Esophagus squamous epithelium (tissue), 5 donors: ENCODE measurements at places on chromosomes 3 and 15.

DNA sequence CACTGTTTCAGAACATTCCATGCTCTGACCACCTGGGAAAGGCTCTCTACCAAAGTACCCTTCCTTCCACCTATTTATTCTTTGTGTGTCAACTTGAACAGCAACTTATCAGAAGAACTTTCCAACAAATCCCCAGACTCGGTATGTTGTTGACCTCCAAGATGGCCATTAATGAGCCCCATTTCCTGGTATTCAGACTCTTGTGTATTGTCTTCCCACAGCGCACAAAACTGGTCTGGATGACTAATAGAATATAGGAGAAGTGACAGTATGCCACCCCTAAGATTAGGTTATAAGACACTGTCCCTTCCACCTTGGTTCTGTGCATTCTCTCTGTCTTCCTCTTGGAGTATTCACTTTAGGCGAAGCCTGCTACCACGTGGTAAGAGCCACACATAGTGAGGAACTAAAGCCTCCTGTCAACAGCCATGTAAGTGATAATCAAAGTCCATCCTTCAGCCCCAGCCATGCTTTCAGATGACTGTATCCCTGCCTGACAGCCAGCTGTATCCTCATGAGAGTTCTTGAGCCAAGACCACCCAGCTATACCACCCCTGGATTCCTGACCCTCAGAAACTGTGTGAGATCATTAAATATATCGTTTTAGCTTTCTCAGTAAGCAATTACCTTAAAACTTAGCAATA, 481.7 kb downstream of the MAGI1 start:
- no peak for DNase-seq

GRCh38 chr3:143315766-143316165, 196.2 kb downstream of the CHST2 start:
- DNase-seq = no peak

DNA sequence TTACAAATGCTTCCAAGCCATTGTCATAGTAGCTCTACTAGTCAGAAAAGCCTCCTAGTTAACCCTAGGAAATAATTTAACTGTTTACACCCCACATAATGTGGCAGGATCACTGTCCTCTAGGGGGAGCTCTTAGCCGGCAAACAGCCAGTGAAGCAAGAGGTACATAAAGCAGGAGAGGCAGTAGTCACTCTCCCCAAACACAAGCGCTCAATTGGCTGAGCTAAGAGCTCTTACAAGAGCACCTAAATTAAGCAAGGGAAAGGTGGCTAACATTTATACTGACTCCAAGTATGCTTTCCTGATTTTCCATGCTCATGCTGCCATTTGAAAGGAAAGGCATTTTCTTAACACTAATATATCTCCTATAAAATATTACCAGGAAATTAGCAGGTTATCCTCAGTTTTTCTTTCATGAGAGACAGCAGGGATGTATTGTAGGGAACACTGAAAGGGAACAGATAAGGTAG, 37.6 kb downstream of the NCEH1 start:
- no peak for DNase-seq

GRCh38 chr3:159861369-159861987, 127.2 kb upstream of the IL12A start:
- DNase-seq = no peak

GRCh38 chr3:36679384-36680200, 84.8 kb downstream of the DCLK3 start:
- no peak for DNase-seq

DNA sequence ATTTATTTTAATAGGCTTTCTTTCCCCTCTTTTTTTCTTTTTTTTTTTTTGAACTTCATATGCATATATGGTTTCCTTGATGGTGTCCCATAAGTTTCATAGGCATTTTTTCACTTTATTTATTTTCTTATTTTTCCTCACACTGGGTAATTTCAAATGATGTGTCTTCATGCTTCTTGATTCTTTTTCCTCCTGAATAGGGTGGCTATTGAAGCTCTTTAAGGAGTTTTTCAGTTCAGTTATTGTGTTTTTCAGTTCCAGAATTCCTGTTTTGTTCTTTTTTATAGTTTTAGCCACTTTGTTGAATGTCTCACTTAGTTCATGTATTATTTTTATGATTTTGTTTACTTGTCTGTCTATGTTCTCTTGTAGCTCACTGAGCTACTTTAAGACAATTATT, 273.2 kb downstream of the NFKBIZ start:
- no peak for DNase-seq

- no peak for DNase-seq
Measured at GRCh38 chr3:16468336-16469098, 45.0 kb downstream of the RFTN1 start.

- DNase-seq = no peak
Measured at GRCh38 chr3:88584451-88584850, 434.7 kb downstream of the C3orf38 start.

DNA sequence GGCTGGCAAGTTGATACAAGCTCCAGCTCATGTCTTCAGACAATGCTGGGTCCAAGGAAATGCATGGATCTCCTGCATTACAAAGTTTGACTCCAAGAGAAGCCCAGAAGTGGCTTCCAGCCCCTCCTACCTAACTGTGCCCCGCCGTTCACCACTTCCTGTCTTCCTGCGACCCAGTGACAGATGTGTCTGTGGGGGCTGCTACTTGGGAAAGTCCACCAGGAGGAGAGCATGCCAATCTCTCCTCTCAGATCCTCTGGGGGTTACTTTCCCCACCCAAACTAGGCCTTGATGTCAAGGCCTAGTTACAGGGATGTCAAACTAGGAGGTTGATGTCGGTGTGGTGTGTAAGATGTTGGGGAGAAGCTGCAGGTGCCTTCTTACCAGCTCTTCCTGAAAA, 133.6 kb upstream of the RASGRP1 start:
- no peak for DNase-seq

GRCh38 chr3:49339581-49339940, 292 bp downstream of the USP4 start:
- DNase-seq = no peak

DNA sequence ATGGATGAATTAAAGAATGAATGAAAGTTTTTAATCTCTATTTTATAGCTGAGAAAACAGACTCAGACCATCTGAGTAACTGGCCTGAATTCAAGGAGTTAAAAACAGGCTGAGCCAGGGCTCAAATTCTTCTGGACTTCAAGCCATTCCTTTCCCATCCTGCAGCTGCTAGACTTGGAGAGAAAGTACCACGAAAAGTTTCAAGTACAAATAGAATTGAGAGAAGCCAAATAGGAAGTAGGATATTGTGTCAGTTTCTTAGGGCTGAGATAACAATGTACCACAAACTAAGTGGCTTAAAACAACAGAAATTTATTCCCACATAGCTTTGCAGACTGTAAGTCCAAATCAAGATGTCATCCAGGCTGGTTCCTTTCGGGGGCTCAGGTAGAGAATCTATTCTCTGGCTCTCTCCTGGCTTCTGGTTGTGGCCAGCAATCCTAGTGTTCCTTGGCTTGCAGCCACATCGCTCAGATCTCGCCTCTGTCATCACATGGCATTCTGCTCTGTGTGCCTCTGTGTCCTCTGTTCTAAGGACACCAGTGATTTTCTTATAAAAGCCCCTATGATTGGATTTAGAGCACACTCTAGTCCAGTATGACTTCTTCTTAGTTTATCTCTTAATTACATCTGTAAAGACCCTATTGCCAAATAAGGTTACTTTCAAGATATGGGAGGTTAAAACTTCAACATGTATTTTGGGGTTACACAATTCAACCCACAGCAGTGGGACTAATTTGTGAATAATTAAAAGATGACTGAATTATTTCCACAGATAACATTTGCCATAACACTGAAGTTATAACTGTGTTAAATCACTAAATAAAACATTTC, 25.7 kb upstream of the GOLIM4 start:
- DNase-seq = no peak

- no peak for DNase-seq
Measured at GRCh38 chr3:152790651-152791387, 44.1 kb upstream of the P2RY1 start.

DNA sequence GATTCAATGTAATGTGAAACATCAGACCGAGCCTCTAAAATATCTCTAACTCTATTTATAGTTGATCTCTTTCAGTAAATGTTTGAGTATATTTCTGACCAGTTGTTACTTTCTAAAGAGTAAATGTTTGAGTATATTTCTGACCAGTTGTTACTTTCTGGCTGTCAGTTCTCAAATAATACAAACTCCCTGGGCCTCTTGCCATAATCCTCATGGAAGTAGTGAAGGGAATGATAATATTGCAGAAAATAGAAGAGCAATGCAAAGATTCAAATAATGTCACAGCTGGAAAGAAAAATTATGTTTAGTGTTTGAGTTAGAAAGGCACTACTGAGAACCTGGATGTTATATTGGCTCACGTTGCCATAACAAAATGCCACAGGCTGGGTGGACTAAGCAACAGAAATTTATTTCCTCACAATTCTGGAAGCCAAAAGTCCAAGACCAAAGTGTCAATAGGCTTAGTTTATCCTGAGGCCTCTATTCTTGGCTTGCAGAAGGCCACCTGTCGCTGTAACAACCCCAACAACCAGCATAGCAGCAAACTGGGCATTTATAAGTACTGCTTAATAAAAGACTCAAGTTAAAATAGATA, 470.6 kb upstream of the BCHE start:
- DNase-seq = no peak

GRCh38 chr3:141578202-141578973, 91.6 kb downstream of the RASA2 start:
- DNase-seq = no peak

GRCh38 chr3:107307205-107307604, 70.0 kb upstream of the CCDC54 start:
- no peak for DNase-seq

GRCh38 chr15:60673918-60674558, 195.1 kb upstream of the ICE2 start:
- DNase-seq = no peak

DNA sequence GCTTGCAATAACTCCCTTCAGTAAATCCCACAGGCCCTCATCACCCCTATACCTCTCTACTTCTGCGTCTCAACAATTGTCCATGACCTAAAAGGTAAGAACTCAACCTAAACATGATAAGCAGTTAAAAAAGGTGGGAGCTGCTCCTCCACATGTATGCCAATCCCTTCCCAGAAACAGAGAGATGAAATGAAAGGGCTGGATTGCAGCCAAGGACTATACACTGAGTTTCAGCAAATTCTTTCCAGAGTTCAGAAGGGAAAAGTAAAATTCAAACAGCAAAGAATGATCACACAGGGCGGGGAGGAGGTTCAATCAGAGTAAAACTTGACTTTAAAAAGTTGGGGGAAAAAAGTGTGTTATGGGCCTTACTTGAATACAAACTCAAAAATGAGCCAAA, 27.5 kb downstream of the PLOD2 start:
- DNase-seq = no peak

GRCh38 chr3:31504230-31504629, 28.5 kb upstream of the STT3B start:
- DNase-seq = no peak

GRCh38 chr15:98744506-98744905, 96.2 kb downstream of the IGF1R start:
- DNase-seq = no peak

- DNase-seq = no peak
Measured at GRCh38 chr3:17740721-17741141, 1.7 kb downstream of the TBC1D5 start.

GRCh38 chr15:34673241-34673640, 81.6 kb downstream of the GJD2 start:
- no peak for DNase-seq

GRCh38 chr3:170002879-170003278, 34.9 kb upstream of the GPR160 start:
- no peak for DNase-seq

GRCh38 chr3:197958346-197958745, 1.7 kb upstream of the LMLN start:
- no peak for DNase-seq

DNA sequence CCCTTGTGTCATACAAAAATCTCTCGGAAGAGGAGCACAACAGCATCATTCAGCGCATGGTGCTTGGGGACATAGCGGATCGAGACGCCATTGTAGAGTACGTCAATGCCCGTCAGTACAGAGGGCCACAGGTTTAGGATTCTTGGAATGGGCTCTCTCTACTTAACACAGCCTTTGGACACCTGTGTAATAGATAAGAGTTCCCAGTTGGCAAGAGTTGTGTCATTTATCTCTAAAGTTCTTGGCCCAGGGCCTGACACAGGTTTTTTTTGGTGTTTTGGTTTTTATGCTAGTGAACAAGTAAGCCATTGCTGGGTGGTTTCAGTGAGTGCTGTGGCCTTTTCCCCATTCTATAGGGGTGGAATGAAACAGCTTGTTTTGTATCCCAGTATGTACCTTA, 54.1 kb downstream of the SNRK start:
- no peak for DNase-seq

- no peak for DNase-seq
Measured at GRCh38 chr3:115403786-115404185, 219.5 kb upstream of the GAP43 start.

DNA sequence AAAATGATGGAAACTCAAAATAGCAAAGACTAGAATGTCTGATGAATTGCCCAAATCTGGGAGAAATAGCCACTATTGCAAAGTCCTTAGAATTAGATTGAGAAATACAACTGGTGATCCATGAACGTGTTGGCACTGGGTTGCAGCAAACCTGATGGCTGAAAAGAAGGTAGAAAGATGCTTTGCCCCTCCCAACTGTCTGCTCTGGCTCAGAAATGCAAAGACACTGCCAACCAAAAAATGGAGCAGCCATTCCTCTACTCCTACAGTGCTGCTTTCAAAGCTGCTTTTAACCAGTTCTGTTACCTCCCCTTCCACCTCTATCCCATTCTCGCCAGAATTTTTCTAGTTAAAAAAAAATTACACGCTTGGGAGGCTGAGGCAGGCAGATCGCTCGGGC, 60.7 kb downstream of the CPA3 start:
- no peak for DNase-seq

GRCh38 chr3:101791778-101792177, 12.8 kb downstream of the NXPE3 start:
- no peak for DNase-seq

GRCh38 chr15:27124287-27124871, 153.4 kb downstream of the GABRG3 start:
- no peak for DNase-seq

- DNase-seq = no peak
Measured at GRCh38 chr3:40923651-40924050, 275.7 kb upstream of the CTNNB1 start.

GRCh38 chr15:77846360-77846759, 213.6 kb upstream of the LINGO1 start:
- DNase-seq = no peak

GRCh38 chr3:167032267-167032876, 347.7 kb downstream of the ZBBX start:
- DNase-seq = no peak

GRCh38 chr15:76730262-76730661, 174.9 kb downstream of the SCAPER start:
- DNase-seq = no peak

DNA sequence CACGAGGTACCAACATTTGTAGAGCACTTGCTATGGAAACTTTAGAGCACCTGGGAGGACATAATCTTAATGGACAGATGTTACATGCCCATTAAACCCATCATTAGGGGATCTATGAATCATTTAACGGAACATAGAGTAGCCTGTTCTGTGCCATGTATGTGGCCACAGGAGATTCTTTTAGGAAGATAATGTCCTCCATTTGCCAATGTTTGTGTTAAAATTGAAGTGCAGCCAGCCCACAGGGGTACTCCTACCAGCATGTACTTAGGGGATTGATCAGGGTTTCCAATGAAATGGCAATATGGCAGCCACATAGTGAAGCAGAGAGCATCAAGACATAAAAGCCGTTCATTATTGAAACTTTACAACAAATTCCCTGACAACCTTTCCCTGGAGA, 70.7 kb downstream of the TNIK start:
- no peak for DNase-seq
